Spinal cord (tissue), 10 donors: ENCODE measurements at places on chromosomes 11 and 22.

- no peak for DNase-seq
These were observed 33.8 kb downstream of the SLN start for GRCh38 chr11:107677924-107678631.

- no peak for DNase-seq
These were observed 79.4 kb upstream of the NARS2 start for GRCh38 chr11:78654071-78654470.

DNA sequence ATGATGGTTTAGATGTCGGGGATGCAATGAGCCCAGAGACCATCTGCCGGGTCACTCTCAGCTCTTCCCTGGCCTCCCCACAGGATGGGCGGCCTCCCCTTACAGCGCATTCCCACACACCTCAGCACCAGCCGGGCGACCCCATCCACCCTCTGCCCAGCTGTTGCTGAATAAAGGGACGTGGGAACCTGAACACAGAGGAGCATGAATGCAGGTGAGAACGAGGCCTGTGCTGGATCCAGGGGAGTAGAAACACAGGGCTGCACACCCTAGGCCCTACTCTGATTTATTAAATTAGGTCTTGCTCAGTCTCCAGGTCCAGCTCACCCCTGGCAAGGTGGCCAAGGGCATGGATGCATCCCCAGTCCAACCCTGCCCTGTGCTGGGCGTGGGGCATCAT, 180.5 kb downstream of the CTTN start:
- DNase-seq, result no peak

DNA sequence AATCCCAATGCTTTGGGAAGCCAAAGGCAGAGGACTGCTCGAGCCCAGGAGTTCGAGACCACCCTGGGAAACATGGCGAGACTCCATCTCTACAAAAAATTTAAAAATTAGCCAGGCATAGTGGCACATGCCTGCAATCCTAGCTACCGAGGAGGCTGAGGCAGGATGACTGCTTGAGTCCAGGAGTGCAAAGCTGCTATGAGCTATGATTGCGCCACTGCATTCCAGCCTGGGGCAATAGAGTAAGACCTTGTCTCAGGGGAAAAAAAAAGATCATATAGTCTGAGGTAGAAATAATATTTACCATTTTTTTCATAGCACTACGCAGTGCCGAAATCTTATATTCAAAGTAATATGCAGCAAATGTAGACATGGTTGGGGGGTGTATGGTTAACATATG, 47.8 kb downstream of the MRTFA start:
- no peak for DNase-seq

GRCh38 chr11:61482513-61482912, 26.0 kb upstream of the LRRC10B start:
- no peak for DNase-seq
